ENCODE measurements at places on chromosomes 4 and X.

- DNase-seq, result no peak
These were observed 41.1 kb upstream of the STIM2 start for GRCh38 chr4:26819478-26820095.

DNA sequence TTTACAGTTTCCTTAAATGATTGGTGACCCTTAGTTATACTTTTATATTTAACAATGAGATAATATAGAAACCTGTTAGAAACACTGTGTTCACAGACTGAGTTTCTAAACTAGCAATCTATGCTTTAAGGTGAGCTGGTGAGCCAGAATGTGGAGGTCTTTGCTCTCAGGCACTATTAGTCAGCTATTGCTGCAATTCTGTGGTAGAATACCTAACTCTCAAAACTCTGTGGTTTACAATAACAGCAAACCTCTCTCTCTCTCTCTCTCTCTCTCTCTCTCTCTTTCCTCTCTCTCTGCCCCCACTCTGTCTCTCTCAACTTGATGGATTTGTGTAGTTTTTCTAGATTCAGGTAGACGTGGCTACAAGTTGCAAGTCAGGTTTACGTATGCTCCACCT, 17.6 kb upstream of the LCORL start:
- no peak for DNase-seq

DNA sequence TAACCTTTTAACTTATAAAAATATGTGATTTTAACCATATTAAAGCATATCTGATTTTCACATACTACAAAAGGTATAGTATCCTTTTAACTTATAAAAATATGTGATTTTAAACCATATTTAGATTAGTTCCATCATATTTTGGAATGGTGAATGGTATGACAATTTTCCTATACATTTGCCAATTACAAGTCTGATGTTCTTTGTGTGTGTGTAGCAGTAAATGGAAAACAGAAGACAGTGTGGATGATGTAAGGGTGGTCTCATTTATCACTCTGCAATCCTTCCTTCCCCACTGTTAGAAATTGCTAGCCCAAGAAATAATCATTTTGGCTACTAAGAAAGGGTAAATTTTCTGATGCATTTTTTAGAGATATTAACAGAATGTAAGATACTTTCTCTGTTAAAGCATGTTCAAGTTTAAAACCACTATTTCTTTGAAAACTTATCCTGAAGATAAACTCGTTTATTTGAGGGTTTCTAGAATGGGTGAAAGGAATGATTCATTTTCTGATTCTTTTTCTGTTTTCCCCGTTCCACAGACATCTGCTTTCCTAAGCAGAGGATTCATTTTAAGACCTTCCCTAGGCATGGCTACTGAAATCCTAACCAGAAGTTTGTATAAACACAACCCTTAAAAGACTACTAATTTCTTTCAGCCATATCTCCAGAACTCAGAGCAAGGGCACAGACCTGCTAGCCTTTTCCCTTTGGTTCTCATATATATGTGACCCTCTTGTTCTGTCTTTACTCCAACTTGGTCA, 21.0 kb downstream of the NUDT6 start:
- DNase-seq, result no peak

DNA sequence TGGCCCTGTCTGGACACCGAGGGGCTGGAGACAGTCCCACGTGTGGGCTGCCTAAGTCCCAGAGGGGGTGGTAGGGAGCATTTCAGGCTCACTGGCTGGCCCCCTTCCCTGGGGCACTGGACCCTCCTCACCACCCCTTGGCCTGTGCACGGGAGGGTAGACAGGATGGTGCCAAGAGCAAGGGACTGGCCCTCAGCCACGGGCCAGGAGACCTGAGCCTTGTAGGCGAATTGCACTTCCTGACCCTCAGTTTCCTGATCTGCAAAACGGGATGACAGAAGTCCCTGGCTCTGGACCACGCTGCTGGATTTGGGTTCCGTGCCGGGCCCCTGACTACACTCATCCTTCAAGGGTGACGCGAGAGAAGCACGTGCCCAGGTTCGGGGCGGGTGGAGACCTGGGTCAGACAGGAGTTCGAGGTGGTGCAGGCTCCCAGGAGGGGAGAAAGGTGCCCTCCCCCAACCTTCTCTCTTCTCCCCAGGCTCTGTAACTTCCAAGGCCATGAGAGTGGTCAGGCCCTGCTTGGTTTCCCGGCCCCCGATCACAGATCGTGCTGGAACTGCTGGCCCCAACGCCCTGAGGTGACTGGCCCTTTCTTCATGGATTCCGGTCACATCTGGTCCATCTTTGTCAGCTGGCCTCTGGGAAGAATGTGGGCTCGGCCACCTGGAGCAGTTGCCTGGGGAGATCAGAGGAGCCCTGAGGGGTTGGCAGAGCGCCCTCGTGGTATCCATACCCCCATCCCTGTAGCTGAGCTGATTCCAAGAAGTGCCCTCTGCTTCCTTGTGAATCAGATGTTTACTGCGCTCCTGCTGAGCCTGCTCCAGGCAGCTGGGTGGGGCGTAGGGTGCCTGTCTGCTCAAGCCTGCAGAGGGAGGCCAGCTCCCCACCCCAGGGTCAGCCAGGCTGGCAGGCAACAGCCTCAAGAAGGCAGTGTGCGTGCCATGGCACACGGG, 3.3 kb downstream of the SH3BP2 start:
- peak; percentile 11 for DNase-seq

GRCh38 chr4:123555233-123555806, 158.7 kb downstream of the SPRY1 start:
- DNase-seq, result no peak

- no peak for DNase-seq
These were observed 71.3 kb upstream of the MED14 start for GRCh38 chrX:40806513-40807220.

DNA sequence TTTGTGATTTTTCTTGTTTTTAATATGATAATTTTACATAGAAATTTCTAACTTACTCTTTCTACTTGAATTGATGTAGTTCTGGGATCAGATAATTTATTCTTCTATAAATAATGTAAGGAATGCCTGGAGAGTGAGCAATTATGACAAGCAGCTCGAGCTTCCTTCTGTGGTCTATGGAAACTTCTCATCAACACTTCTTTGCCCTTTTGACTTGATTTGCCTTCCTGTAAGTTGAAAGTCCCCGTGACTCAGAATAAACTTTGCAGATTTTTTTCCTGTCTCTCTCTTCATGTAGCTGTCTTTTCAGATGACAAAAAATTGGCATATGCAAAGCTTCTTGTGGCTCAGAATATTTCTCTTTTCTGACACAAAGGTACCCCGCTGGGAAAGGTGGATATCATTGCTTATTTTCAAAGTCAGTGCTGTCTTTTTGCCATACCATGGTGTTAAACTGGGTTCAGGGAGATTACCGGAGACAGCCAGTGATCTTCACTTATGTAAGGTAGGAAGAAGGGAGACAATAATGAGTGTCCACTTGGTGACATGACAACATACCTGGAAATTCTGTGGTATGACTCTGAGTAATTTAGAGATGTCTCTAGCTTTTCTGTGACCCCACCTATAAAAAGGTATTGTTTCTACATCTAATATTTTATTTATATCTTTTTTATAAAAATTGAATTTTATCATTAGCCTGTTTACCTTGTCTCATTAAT, 278.6 kb upstream of the GNPDA2 start:
- DNase-seq, result no peak

DNA sequence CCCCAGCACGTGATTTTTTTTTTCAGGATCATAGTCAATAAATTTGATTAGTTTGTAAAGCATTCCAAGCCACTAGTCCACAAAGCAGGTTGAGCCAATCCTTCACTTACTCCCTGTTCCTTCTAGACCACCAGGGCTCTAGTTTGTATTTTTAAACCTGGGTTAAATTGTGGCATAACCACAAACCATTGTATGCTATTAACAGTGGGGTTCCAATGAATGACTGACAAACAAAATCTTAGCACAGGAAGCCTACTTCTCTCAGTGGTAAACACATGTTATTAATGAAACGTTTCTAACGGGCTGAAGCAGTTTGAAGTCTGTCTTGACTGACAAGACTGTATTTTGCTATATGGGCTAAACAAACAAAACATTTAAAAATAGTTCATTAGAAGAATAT, 48.6 kb upstream of the GYPA start:
- DNase-seq, result no peak

DNA sequence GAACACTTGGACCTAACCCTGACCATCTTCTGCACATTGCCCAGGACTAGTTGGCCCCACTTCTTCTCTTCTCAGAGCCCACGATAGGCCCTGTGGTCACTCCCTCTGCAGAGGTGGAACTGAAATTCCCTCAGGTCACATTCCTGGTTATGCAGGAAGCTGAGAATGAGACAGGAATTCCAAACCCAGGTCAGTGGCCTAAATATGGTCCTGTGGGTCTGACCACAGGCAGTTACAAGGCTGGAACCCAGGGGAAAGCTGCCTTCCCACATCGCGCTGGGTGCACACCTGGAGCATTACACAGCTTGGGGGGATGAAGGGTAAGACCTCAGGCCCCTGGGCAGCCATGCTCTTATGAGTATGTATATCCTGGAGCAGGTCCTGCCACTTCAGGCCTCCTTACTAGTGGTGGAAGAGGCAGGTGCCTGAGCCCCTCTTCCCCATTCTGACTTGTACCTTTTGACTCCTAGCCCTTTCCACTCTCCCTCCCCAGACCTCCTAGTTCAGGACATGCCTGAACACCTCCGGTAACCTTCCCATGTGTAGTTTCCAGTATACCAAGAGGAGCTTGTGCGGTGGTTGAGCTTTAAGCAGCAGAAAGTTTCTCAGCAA, 173.5 kb downstream of the ASMT start:
- DNase-seq, result no peak

- no peak for DNase-seq
These were observed 1.3 kb upstream of the CXorf65 start for GRCh38 chrX:71107762-71108360.

DNA sequence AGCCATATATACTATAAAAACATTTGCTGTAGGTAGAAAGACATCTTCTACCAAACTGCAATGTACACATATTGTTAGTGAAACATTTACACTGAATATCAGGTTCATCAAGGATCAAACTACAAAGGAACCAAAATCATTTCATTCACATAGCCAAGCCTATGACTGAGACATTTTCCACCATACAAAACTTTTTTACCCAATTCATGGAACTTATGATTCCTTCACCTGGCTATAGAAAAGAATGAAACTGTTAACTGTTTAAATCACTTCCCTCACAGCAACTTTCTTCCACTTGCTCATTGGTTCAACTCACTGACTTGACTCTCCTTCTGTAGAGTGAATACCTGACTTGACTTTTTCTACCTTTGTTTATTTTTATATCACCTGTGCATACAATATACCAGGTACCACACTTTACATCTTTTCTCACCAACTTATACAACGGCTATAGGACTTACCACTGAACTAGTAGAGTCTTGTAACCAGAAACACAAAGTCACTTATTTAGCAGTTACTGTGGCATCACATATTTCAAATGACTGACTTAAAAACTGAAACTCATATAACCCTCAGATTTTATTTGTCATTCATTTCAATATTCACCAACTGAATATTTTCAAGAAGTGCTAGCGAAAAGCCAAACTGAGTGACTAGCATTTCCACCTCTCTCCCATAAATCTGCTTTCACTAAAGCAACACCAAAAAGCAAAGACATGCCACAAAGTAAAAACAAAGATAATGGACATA, 30.9 kb downstream of the CAMK2D start:
- DNase-seq, result no peak

GRCh38 chrX:24023972-24024669, 2.9 kb downstream of the KLHL15 start:
- no peak for DNase-seq

DNA sequence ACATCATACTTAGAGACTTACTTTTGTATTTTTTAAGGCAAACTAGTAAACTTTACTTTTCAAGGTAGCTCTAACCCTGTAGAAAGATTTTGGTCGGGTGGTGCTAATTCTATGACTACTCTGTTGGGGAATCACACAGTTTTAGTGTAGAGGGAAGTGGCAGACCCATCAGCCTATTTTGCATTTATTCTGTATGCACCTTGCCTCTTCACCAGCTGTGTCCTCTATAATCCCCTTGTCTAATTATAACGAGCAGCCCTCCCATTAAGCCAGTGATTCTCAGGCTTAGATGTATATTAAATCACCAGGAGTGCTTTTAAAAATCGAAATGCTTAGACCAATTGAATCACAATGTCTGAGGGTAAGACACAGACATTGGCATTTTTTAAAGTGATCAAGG, 78.1 kb downstream of the GALNT7 start:
- DNase-seq, result no peak

- no peak for DNase-seq
These were observed 105.9 kb downstream of the OR13H1 start for GRCh38 chrX:131649741-131650140.

GRCh38 chr4:28256295-28256694, 1395.7 kb downstream of the STIM2 start:
- DNase-seq, result no peak

GRCh38 chr4:184526228-184526627, 51.9 kb upstream of the IRF2 start:
- DNase-seq, result no peak

DNA sequence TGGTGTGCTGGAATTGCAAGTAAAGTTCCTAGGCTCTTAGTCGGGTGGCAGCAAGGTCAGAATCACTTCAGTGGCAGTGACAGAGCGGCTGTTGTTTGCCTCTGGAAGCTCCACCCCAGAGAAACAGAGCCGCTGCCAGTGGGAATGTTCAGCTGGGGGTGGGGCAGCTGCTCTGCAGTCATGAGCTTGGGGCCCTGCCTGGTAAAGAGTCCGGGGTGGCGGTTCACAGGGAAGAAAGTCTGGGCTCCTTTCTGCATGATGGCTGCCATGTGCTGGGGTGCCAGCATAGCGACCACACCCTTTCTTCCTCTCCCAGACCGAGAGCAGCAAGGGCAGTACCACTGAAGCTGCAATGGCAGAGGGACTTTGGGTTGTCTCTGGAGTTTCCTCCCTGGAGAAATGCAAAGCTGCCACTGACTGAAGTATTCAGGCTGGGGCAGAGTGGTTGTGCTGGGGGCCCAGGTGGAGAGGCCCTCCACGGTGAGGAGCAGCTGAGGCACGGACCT, 108.8 kb upstream of the CENPE start:
- DNase-seq, result no peak

DNA sequence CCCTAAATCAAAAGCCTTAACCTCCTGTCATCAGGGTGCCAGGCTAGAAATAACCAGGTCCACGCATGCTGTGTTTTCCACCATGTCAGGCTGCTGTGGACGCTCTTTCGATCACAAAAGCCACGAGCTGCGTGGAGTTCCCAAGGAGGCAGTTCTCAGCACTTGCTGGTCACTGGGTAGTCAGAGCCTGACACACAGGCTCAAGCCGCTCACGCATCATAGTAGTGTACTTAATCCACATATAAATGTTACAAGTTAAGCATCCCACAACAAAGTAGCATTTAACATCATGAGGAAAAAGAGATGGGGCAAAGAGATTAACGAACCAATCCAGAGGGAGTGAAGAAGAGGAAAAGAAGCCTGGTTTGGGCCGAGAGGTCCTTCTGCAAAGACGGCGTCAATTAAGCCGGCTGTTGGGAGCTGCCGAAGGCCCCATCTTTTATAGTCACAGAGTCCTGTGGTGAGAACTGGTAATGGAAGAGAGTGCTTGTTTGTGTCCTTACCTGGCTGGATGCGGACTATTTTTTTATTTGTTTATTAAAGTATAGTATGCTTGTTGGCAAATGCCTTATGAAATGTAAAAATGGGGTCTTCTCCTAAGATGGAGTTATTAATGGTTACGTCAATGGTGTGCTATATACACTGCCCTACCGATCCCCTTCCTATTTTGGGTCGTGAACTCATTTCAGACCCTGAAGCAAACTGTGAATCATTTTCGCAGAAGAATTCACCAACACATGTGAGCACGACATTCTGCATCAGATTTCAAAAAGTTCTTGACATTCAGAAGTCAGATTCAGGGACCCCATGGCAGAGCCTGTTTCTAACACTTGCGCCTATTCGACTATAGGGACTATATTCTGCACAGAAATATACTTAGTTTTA, 675 bp downstream of the PRIMPOL start:
- DNase-seq, result no peak

- DNase-seq, result no peak
These were observed 527.4 kb downstream of the SH3BGRL start for GRCh38 chrX:81729269-81729777.

All from T-helper 1 cell (primary cell).